ENCODE measurements at places on chromosomes 6 and 20. TPM values are rescaled to one million over a fixed set of nuclear protein-coding genes. Genes with fewer than 3 reads are reported as not detected.

HLA-DPA1 gene
- total RNA-seq: 1.8 TPM

GRCh38 chr6:72617721-72618120 lies 4.1 kb upstream of the KCNQ5 start:
- DNase-seq: no peak

REV3L gene
- total RNA-seq: 40.0 TPM

SH3BGRL2 gene
- total RNA-seq: 49.1 TPM

DNA sequence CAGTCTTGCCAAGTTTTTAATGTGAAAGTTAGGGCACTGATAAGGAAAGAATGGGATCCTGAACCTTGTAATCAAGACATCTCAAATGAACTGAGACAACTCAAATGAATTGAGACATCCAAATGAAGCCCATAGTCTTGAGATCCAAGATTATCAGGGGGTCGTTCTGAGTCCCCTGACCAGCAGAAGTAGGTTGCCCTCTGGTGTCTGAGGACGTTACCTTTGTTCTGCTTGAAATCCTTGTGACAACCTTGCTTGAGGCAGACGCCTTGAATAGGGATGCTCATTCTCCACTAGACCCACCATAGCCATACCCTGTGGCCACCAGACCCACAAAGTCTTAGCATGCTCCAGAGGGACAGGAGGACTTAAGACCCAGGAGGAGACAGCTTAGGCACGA lies 37.7 kb downstream of the ZBTB9 start:
- DNase-seq: no peak

GRCh38 chr6:99017150-99017549 lies 69.4 kb upstream of the FBXL4 start:
- no peak for DNase-seq

- DNase-seq: no peak
Observed at GRCh38 chr6:94270091-94270948, 851.0 kb upstream of the EPHA7 start.

DNA sequence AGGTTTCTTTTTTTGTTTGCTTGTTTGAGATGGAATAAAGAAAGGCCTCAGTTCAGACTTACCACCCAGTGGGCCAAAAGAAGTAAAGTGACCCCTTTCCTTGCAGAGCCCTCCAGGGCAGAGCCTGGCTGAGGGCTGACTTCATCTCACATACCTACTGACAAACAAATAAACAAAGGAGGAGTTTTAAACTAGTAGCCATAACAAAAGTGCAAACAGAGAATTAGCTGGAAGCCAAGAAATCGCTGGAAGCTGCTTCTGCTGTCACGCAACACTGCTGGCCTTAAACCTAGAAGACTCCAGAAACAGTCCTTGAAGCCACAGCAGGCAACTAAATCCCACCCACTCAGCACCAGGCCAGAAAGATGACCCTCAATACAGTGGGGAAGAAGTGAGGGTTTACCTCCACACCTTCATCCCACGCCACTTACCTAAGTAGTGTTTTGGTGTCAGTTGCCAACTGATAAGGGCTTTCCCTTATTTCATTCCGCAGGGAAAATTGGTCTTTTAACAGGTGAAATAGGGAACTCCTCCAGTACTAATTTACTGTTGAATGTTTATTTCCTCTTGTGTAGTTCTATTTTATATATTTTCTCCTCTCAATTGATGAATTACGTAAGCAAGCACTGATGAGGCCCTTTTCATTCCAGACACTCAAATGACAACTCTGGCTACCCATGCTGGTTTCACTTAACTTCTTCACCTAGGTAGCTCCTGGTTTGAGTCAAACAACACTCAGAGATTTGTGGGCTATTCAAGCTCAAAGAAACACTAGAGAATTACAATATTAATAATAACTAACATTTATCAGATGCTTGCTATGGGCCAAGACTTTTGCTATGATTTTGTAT lies 46.2 kb downstream of the EDN1 start:
- no peak for DNase-seq

DNA sequence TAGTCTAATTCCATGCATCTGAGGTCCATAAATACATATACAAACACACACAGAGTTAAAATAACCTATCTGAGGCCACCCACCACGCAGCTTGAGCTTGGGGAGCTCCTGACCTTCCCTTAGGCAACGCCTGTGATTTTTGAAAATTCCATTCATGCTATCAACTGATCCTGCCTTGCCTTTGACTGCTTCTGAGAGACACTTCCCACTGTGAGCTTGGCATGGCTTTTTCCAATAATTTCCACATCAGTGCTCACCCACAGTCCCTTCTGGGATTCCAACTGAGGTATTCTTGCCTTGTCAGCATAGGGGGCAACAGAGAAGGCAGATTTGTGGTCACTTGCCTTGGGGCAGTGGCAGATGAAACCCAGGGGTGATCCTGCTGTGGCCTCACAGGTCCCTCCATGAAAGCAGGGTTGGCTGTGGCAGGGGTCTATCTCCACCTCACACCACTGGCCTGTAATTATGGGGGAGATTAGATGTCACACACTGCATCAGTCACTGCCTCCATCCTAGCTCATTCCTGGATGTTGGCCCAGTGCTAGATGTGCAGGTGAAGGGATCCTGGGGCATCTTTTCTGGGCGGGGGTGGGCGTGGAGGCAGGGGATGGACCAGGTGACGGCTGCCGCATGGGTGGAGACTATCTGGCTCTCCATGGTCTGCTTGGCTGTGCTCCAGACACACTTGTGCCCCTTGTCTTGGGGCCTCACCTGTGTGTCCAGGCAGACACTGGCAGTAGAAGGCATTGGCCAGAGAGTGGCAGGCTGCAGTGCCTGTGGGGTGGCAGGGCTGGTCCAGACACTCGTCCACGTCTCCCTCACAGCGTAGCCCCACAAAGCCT lies 11.2 kb upstream of the GPSM3 start:
- no peak for DNase-seq

GTSF1L gene
- not detected for total RNA-seq

HSPA1B gene
- 152 TPM for total RNA-seq

- no peak for DNase-seq
Observed at GRCh38 chr20:36308353-36308752, 2.2 kb downstream of the DLGAP4 start.

- DNase-seq: no peak
Observed at GRCh38 chr6:148324297-148324985, 18.2 kb upstream of the SASH1 start.

- no peak for DNase-seq
Observed at GRCh38 chr6:148736774-148737412, 9.9 kb upstream of the UST start.

DNA sequence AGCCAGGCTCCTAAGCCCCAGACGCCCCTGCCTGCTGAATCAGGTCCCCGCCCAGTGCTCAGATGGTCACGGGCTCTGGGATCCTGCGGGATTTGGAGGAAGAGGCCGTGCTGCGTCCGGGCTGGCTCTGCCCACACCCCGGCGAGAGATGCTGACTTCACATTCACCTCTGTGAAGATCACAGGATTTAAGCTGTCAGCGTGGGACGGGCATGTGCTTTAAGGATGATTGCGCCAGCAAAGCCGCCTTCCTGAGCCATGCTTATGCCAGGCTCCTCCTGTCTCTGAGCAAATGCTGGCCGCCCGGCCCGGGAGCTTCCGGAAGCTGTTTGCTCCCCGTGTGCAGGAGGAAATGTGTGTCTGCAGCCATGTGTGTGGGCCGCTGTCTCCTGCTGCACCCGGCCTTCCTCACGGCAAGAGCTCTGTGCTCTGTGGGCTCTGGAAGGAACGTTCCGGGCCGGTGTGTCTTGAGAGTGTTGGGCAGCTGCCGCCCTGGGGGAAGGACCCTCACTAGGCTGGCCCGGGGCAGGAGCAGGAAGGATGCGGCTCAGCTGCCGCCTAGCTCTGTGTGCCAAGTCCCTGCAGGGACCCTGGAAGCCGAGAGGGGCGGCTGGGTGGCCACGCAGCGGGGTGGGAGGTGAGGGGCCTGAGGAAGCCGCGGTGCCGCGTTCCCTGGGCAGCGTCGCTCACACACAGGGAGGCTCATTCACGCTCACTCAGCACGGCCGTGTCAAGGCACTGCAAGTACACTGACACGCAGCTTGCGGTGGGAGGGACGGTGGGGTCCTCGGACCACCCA lies 19.0 kb upstream of the BHLHE23 start:
- no peak for DNase-seq

DNA sequence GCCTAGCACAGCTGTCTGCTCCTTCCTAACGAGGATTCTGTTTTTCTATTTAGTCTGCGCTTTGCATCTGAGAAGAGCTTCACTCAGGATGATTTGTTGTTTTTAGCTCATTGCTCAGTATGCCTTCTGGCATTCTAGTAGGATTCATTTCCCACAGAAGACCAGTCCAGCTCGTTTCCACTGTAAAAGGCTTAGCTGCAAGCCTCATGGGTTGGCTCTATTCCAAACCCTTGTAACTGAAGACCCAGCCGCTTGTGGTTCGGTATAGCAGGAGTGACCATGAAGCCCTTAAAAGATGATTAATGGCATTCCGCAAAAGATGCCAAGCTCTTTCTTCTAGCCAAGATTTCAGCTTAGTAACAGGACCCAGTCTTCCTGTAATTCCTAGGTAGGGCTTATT lies 7.2 kb downstream of the ADGRF1 start:
- DNase-seq: no peak

- DNase-seq: no peak
Observed at GRCh38 chr6:136840276-136841001, 18.0 kb downstream of the PEX7 start.

DNA sequence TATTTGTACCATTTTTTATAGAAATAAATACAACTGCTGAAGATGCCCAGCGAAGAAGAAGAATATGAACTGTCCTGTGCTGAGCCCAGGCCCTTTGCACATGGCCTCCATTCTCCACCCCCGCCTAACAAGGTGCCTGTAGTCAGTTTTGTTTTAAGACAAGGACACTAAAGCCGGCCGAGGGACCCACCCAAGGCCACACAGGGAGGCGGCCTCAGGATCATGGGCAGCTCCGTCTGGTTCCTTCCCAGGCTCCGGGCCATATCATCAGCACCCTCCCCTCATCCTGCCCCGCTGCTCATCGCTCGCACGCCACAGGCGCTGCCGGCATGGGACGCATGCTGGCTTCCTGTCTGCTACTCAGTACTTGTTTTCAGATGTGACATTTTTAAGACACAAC lies 21.3 kb downstream of the PSMG4 start:
- no peak for DNase-seq

Measured in progenitor cell of endocrine pancreas (in vitro differentiated cells).